HEK293T (cell line): ENCODE measurements at places on chromosomes 6 and 20.
A peak's percentile ranks its signal among the peaks of the same experiment; 100 is the strongest.

GRCh38 chr6:165571721-165572132, 91.3 kb downstream of the PDE10A start:
- no peak for DNase-seq

DNA sequence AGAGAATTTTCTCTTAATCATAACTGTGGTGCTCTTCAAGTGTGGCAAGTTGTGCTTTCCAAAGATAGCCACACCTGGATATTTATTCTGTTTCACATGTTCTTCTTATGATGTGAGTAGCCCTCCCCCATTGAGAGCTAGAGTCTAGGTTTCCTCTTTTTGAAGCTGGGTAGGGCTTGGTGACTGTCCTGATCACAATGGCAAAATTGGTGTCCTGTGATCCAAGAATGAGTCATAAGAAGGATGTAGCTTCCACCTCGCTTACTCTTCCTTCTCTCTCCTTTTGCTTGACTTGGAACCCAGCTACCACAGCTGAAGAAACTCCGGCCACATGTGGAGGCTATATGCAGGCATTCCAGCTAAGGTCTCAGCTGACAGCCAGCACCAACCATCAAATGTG, 7.4 kb upstream of the IGF2R start:
- no peak for DNase-seq

- DNase-seq = peak; percentile 14
Measured at GRCh38 chr6:132122871-132123270, 171.7 kb upstream of the CCN2 start.

DNA sequence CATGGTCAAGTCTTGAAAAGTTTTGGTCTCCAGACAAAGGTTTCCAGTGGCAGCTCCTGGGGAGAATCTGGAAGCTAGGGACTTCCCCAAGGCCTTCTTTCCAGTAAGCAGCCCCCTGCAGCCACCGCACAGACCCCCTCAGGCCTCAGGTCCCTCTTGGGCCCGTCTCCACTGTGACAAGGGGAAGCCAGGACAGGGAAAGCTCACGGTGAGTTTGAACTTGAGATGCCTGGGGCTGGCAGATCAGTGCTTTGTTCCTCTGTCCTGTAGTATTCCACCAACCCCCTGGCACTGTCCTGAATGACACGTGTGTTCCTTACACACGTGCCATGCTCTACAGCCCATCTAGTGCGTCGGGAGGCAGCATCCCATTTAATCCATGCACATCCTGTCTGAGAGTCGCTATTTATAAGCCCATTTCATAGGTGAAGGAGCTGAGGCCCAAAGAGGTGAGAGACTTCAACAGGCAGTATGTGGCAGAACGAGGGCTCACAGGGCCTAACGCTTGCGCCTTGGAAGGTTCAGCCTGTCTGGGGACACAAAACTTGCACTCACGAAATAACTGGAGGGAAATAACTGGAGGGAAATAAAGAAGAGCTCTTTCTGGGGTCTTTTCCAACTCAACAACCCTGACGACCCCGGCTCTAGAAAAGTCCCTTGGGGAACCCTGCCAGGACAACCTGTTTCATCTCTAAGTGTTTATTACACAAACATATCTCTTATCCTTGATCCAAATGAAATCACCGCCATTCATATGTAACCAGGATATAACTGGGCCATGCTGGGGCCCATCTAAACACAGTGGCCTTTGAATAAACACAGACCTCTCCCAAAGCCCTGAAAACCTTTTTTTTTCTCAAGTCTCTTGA, 123.0 kb downstream of the BANF2 start:
- no peak for DNase-seq

DNA sequence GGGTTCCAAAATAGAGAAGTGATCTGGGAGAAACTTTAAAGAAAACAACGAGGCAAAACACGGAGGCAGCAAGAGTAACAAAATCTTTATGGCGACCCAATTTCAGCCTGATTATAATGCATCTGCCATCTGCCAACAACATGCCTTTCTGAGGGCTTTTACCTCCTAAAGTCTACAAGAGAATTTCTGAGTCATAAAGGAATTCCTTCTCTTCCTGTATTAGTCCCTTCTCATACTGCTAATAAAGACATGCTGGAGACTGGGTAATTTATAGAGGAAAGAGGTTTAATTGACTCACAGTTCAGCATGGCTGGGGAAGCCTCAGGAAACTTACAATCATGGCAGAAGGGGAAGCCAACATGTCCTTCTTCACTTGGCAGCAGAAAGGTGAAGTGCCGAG, 226.6 kb downstream of the HACE1 start:
- DNase-seq = no peak

- no peak for DNase-seq
Measured at GRCh38 chr6:64100702-64101303, 465.2 kb downstream of the PHF3 start.

- no peak for DNase-seq
Measured at GRCh38 chr20:6702144-6702543, 65.3 kb upstream of the BMP2 start.

GRCh38 chr6:37056439-37057127, 51.1 kb downstream of the FGD2 start:
- no peak for DNase-seq

GRCh38 chr6:137883400-137884148, 16.5 kb downstream of the TNFAIP3 start:
- no peak for DNase-seq

DNA sequence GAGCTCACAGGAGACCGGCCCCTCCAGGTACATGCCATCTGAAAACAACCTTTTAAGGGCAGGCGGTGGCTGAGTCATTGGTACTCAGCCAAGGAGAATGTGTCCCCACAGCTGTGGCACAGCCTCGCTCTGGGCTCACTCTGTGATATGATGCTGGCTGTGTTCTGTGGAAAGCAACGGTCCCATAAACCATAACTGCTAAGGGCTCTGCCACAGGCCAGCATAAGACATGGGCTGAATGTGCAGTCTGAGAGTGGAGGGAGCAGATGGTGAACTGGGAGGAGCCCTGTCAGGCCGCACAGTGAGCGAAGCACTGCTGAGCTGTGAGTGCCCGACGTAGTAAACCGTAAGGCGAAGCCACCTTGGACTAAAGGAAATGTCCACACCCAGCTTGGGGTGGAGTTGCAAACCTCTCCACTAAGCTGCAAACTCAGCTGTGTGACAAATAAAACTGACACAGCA, 375.8 kb downstream of the THBS2 start:
- DNase-seq = no peak

GRCh38 chr6:42742116-42742894, 3.6 kb downstream of the TBCC start:
- no peak for DNase-seq

GRCh38 chr20:53274365-53274764, 302.2 kb downstream of the TSHZ2 start:
- no peak for DNase-seq

DNA sequence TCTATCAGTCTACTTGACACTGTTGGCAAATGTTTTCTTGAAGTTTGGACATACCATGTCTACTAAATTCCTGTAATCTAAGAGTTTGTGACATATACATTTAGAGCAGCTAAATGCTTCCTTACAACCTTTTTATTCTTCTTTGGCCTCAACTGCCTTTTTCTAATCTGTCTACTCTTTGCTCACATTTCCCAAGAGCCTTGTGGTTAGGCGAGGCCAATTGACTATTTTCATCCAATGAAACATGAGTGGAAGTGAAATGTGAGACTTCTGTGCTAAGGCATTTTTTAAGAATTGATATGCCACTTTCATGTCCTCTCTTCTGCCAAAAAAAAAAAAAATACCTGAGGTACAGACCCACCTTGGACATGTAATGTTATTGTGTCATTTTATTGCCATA, 158.2 kb upstream of the MCHR2 start:
- no peak for DNase-seq

- DNase-seq = no peak
Measured at GRCh38 chr6:37556881-37557644, 57.4 kb upstream of the CCDC167 start.

GRCh38 chr6:166106076-166106686, 61.5 kb downstream of the TBXT start:
- DNase-seq = peak; percentile 73

GRCh38 chr6:75202676-75203131, 3.1 kb downstream of the COL12A1 start:
- DNase-seq = no peak

DNA sequence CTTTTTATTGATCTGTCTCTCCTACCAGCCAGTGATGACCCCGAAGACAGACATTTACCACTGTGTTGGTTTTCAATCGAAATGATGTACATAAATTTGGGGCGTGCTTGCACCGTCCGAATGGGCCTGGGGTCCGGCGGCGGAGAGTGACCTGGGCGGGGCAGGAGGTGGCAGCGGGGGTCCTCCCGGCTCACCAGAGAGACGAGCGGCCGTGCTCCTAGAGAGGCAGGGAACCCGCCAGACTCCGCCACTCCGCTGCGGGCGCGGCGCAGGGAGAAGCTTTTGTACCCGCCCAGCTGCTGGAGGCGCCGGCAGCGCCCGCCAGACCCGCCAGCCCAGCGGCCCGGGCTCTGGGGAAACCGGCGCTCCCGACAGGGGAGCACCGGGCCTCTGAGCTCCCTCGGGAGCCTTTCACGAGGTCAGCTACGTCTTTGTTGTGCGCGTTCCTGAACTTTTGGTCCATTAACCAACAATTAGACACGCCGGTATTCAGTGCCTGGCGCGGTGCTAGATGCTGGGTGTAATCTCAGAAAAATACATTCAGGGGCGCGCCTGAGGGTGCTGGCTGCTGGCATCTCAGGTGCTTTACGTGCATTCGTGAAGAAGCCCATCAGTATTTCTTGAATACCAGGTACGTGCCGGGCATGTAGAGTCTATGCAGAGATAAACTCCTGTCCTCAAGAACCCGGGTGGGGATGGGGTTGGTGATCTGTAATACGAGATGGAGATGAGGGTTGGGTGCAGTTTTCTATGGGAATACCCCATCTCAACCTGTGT, at the start of gene PGBD1:
Gene PGBD1, plus strand, starts transcription at position 285 of the 777 bp plus-strand sequence. CDS start 2,242 bp downstream, outside the sequence.
- DNase-seq = peak; percentile 87

DNA sequence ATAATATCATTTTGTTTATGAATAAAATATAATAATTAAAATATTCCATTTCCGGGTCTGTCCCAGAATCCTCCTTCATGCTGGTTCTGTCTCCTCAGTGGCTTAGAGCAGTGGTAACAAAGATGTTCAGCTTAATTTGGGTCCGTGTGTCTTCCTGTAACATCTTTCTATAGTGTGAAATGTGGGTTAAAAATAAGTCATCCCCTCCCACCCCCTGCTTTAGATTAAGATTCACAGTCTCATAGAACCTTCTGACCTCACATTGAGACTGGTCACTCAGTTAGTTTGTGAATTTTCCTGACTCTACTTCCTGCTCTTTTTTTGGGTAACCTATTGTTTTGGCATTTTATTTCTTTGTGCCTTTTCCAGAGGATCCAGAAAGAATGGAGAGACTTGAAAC, 55.2 kb downstream of the SLX4IP start:
- DNase-seq = no peak

GRCh38 chr6:28977341-28978132, 27.6 kb downstream of the ZNF311 start:
- no peak for DNase-seq

GRCh38 chr20:14332866-14333265, 4.5 kb downstream of the FLRT3 start:
- DNase-seq = no peak

GRCh38 chr6:150883521-150883920, 18.0 kb downstream of the MTHFD1L start:
- no peak for DNase-seq

- DNase-seq = no peak
Measured at GRCh38 chr6:65253041-65253440, 454.0 kb downstream of the EYS start.

- no peak for DNase-seq
Measured at GRCh38 chr20:22449188-22449973, 135.0 kb downstream of the FOXA2 start.

DNA sequence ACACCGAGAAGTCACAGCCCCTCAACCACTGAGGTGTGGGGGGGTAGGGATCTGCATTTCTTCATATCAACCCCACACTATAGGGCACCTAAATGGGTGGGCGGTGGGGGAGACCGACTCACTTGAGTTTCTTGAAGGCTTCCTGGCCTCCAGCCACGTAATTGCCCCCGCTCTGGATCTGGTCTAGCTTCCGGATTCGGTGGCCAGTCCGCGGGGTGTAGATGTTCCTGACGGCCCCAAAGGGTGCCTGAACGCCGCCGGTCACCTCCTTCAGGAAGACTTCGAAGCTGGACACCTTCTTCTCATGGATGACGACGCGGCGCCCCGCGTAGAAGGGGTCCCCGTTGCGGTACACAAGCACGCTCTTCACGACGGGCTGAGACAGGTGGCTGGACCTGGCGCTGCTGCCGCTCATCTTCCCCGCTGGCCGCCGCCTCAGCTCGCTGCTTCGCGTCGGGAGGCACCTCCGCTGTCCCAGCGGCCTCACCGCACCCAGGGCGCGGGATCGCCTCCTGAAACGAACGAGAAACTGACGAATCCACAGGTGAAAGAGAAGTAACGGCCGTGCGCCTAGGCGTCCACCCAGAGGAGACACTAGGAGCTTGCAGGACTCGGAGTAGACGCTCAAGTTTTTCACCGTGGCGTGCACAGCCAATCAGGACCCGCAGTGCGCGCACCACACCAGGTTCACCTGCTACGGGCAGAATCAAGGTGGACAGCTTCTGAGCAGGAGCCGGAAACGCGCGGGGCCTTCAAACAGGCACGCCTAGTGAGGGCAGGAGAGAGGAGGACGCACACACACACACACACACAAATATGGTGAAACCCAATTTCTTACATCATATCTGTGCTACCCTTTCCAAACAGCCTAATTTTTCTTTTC, at the start of gene DCDC2:
Gene DCDC2, minus strand, starts transcription at position 724 of the 883 bp plus-strand sequence. Its CDS starts 309 bp downstream, at position 415.
- no peak for DNase-seq

GRCh38 chr6:43481591-43482236, 4.3 kb downstream of the TJAP1 start:
- no peak for DNase-seq

DNA sequence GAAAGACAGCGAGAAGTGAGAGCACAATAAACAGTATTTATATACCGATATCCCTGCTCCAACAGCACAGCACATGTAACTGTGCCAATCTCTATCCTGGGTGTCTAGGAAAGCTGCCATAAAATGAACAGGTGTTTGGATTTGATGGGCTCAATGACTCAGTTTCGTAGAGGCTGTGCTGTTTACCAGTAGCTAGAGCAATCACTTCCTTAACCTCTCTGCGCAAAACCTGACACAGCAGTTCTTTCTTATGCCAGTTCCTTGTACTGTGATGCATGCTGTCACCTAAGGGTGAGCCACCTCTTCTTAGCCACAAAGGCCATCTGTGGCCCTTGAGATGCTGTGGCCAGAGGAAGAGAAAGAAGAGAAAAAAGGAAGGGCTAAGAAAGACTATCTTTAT, 59.3 kb downstream of the SHPRH start:
- DNase-seq = no peak

GRCh38 chr6:146551545-146551944, 7.9 kb downstream of the RAB32 start:
- DNase-seq = peak; percentile 19

GRCh38 chr6:53014744-53015143, 19.7 kb upstream of the GSTA4 start:
- DNase-seq = no peak
